ENCODE measurements at places on chromosomes 6 and 20.

- peak; percentile 29 for DNase-seq
These were observed 34.0 kb upstream of the FOXO3 start for GRCh38 chr6:108526739-108527174.

GRCh38 chr20:44001667-44002596, 87.3 kb downstream of the TOX2 start:
- no peak for DNase-seq

- no peak for DNase-seq
These were observed 24.4 kb upstream of the SLC17A3 start for GRCh38 chr6:25898289-25898977.

DNA sequence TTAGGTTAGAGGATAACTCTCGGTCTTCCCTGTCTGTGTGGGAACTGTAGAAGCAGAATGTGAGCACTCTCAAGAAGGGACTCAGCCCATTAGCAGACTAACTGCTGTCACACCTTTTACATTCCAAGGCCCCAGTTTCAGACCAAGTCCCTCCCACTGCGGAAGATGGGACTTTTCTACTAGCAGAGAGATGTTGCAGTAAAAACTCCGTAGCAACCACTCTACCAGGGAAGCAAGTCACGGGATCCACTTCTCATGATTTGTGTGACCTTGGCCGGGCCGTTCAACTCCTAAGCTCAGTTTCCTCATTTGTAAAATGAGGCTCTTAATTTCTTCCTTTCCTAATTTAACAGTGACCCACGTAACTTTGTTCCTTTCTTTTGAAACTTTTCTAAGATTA, 77.1 kb upstream of the SLC4A11 start:
- no peak for DNase-seq

DNA sequence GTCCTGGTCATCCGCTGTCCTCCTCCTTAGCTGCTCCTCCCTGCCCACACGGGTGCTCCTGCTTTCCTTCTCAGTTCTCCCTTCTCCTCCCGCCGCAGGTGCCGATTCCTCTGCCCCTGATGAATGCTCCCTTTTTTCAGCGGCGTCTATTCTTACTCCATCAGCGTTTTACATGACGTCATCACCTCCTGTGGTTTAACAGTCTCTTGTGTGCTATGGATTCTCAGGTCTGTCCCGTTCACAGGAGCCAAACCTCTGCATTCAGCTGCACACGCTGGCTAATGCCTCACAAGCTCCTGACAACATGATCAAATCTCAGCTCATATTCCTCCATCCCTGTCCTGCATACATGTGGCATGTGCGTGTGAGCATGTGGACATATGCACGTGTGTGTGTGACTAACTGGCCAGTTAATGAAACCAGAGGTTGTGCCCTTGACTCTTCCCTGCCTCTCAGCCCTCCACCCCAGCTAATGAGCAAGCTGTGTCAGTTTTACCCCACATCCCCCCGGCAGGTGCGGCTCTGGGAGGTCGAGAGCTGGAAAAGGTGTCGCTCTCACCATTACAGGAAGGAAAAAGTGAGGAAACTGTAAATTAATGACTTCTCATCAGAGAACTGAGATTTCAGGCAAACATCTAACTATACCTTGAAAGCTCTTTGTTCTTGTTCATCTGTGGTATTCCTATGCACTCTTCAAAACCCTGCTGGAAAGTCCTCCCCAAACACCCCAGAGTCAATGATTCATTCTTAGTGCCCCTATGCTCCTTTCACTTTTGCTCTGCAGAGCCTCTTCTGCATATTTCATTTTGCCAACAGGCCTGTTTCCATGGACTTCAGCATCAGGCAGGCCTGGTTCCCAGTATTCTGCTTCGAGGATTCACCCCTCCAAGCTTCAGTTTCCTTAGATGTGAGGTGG, 163.1 kb downstream of the TTLL2 start:
- no peak for DNase-seq

DNA sequence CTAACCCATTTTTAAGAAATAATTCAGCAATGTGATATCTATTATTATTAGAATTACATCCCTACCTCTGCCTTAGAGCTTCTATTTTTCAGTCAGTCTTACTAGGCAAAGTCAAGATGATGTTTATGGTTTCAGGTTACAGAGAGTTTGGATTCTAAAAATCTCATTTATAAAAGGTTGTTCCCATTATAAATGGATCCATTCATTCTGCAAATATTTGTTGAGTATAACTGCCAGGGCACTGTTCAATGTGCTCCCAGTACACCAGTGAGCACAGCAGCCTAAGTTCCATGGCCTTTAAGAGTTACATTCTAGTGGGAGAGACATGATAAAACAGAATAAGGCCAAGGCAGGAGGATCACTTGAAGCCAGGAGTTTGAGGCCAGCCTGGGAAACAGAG, 75.9 kb upstream of the EYA4 start:
- no peak for DNase-seq

- DNase-seq = no peak
These were observed 33.2 kb upstream of the PNISR start for GRCh38 chr6:99458319-99458718.

GRCh38 chr20:34337982-34338726, 24.9 kb upstream of the ITCH start:
- DNase-seq = no peak

GRCh38 chr6:79223611-79224404, 10.7 kb downstream of the HMGN3 start:
- DNase-seq = no peak

All from NCI-H2171 (cell line).